ENCODE measurements at places on chromosomes 11 and 22.

DNA sequence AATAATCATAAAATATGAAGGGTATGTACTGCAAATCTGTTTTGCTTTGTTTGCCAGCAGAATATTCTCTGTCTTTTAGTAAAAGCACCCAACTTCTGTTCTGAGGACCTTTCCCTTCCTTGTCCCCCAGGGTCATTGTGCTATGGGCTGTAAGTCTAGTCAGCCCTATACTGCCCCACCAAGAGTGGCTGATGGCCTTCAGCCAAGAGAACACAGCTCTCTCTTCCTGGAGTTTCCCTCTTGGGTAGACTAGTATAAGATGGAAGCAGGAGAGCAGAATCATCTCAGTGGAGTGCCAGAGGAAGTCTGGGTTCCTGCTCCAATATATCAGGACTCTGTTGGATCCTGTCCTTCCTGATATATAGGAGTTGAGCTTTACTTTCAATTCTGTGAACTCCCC is 29.0 kb downstream of the MMP13 start:
- DNase-seq, result no peak

DNA sequence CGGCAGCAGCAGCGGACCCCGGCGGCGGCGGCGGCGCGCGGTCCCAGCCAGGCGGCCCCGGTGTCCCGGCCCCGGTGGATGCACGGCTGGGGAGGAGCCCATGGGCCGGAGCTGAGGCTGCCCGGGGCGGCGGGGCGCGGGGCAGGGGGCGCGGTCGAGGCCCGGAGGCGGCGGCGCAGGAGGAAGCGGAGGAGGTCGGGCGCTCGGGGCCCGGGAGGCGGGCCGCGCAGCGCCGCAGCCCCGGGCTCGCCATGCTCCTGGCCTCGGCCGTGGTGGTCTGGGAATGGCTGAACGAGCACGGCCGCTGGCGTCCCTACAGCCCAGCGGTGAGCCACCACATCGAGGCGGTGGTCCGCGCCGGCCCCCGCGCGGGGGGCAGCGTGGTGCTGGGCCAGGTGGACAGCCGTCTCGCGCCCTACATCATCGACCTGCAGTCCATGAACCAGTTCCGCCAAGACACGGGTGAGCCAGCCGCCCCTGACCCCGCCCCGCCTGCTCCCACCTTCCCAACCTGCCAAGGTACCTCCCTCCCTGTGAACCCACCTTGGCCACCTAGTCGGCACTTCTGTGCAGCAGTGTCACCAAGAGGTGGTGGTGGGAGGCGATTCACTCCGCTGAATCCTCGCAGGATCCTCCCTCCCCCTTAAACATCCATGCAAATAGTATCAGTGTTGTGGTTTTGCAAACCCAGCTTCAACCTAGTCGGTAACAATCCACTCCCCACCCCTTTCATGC is 580 bp downstream of the DTX4 start:
- DNase-seq, result no peak

- DNase-seq, result no peak
Measured at GRCh38 chr11:94469416-94469815, 24.2 kb downstream of the MRE11 start.

DNA sequence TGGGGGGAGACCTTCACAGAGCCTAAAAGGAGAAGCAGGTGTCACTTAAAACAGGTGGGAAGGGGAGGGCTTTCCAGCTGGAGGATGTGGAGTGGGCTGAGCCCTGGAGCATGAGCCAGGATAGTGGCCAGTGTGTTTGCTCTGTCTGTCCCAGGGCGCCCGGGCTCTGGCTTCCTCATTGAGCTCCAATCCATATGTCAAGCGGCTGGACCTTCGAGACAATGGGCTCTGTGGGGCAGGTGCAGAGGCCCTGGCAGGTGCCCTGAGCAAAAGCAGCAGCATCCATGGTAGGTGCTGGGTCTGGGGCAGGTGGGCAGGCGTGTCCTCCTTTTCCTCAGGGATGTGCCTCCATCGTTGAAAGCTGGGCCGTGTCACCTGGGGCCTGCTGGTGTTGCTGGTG is 2.0 kb downstream of the LRRC74B start:
- DNase-seq, result no peak

- DNase-seq, result no peak
Measured at GRCh38 chr11:70805243-70805642, 406.9 kb downstream of the CTTN start.

DNA sequence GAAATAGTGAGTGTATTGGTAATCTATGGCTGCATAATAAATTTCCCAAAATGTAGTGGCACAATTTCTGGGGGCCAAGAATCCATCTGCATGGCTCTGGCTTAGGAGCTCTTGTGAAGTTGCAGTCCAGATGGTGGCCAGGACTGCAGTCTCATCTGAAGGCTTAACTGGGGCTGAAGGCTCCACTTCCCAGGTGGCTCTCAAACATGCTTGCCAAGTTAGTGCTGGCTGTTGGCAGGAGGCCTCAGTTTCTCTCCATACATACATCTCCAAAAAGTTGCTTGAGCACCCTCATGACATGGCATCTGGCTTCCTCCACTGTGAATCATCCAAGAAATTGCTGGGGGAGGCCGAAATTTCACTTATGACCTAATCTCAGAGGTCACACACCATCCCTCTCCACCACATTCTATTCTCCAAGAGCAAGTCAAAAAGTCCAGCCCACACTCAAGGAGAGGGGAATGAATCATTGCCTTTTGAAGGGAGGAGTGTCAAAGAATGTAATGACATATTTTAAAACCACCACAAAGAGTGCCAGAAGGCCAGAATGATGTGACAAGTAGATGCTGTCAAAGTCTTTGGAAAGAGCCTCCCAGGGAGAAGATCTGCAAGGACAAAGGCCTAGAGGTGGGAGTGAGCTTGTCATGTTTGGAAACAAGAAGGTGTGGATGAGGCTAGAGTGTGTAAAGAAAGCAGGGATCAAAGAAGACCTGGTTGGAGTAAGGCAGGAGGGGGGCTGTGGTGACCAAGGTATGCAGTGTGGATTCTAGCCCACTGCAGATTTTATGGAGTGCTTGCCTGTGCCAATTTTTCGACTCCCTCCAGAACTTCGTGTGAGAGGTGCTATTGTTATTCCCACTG is 566.2 kb downstream of the MIAT start:
- DNase-seq, result no peak

- DNase-seq, result no peak
Measured at GRCh38 chr11:132653237-132653636, 879.1 kb downstream of the OPCML start.

- no peak for DNase-seq
Measured at GRCh38 chr11:58807343-58807742, 37.2 kb downstream of the GLYATL2 start.

- no peak for DNase-seq
Measured at GRCh38 chr11:34680918-34681586, 60.2 kb downstream of the EHF start.

GRCh38 chr11:64011371-64011770 is 24.4 kb upstream of the FLRT1 start:
- no peak for DNase-seq

DNA sequence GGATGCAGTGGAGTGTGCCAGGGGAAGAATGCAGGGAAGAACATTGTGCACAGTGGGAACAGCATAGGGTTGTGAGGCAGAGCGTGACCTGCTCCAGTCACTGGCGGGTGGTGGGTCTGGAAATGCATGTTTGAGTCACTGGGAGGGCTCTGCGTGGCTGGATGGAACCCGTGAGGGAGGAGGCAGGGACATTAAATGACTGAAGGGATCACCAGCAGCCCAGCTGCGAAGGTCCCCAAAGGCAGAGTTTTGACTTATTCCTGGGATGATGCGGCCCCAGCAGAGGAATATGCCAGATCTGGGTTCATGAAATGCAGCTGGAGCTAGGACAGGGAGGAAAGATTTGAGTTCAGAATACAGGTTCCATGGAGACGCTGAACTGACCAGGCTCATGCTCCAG is 104.0 kb upstream of the FGF3 start:
- DNase-seq, result no peak

GRCh38 chr11:37182031-37182430 is 584.0 kb upstream of the RAG2 start:
- no peak for DNase-seq

- no peak for DNase-seq
Measured at GRCh38 chr11:28584992-28585391, 476.8 kb downstream of the METTL15 start.

DNA sequence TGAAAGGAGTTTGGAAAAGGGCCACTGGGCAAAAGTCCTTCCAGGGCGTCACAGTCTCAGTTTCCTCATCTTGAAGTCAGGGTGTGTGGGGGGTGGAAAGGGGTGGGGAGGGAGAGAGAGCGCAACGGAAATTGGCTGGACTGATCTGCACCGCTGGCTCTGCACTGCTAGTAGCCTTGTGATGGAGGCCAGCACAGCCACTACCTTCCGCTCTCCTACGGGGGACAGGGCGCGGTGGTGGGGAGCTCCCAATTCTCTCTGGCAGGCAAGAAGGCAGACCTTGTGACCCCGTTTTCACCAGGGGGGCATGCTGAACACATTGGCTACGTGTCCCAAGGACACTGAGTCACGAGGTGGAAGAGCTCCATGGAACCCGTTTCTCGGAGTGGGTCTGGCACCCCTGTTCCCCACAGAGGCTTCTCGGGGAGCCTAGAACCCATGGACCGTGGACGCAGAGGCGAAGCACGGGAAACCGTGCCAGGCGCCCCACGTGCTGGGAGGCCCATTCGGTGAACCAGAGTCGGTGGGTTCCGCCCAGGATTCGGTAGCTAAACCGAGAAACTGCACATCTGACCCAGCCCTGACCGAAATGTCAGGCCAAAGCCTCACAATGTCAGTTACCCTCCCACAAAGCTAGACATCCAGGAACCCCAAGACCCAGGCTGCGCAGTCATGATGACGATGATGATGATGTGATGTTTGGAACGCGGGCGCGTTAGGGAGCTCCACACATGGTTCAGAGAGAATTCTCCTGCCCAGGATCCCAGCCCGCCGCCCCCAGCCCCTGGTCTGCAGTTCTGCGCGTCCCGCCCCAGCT is 28.3 kb upstream of the WNT11 start:
- peak; percentile 67 for DNase-seq

- DNase-seq, result no peak
Measured at GRCh38 chr11:129260750-129261149, 68.6 kb upstream of the ARHGAP32 start.

DNA sequence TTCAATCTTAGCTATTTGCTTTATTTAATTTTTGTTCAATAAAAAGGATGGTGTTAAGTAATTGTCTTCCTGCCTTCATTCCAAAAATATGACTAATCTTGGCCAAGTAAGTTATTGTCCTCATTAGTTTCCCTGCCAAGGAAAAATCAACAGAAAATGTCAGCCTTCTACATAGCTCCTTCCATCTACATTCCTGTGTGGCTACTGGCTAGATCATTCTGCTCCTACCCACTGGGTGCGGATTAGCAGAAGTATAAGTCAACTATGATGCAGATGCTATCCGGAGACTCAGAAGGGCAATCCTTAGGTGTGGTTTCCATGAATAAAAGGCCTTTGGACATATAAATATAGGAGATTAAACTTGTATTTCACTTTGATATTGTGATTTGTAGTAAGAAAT is 154.4 kb downstream of the SBF2 start:
- no peak for DNase-seq
